ENCODE measurements at places on chromosomes 5 and 9. TPM values are rescaled to one million over a fixed set of nuclear protein-coding genes. Genes with fewer than 3 reads are reported as not detected.

GRCh38 chr5:173581408-173582215 lies 34.8 kb downstream of the BOD1 start:
- DNase-seq = no peak

GRCh38 chr9:11338130-11338529 lies 725.3 kb upstream of the PTPRD start:
- DNase-seq = no peak

GRCh38 chr5:76380346-76381066 lies 22.6 kb upstream of the IQGAP2 start:
- no peak for DNase-seq

DNA sequence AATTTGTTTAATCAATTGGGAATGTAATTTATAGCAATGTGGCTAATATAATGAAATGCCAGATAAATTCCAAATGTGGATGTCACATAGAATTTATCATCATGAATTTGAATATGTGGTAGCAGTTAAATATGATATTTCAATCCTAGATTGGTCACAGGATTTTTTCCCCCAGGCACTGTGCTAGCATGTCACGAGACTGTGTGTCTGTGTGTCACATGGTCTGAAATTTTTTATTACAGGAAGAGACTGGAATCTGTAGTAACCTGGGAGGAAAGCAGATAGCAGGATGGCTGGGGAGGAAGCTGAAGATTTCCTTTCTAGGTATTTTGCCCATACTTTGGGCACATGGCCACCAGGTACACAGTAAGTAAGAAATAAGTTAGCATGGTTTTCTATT lies 35.4 kb upstream of the MSH3 start:
- DNase-seq = no peak

Gene ADAMTS19
- total RNA-seq = 1.8 TPM
